MG63 (cell line): ENCODE measurements at places on chromosomes 11 and 22. TPM values are rescaled to one million over a fixed set of nuclear protein-coding genes. Genes with fewer than 3 reads are reported as not detected.
A peak's percentile ranks its signal among the peaks of the same experiment; 100 is the strongest.

DNA sequence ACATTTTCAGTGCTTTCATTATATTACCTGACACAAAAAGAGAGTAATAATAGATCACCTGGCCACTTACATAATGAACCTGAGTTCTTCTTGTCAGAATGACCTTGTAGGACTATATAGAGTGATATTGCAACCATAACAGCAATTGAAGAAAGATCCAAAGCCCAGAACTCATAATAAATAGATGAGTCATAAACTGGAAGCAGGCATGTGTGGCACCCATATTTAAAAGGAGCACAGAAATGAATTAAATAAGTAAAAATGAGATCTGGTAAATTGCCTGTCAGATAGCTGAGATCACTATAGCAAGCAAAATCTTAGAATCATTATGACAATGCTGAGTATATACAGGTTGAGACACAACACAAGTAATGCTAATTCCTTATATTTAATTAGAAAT, 331.8 kb downstream of the AASDHPPT start:
- no peak for DNase-seq

DNA sequence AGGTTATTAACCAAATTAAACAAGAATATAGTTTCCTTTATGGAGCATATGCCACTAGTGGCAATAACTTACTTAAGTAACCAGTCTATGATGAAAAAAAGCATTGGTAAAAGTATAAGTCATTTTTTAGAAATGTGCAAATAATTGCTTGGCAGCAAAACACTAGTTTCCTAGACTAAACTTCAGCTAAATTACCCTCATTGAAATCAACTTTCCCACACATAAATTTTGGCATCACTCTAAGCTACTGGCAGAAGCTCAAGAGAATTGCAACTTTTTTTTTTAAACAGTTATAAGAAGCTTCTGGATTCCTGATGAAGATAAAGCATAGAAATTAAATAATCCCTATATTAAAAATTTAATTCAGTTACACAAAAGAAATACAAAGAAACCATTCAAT, 12.5 kb downstream of the CCDC34 start:
- no peak for DNase-seq

- DNase-seq = no peak
Measured at GRCh38 chr11:7967826-7968225, 2.6 kb upstream of the NLRP10 start.

DNA sequence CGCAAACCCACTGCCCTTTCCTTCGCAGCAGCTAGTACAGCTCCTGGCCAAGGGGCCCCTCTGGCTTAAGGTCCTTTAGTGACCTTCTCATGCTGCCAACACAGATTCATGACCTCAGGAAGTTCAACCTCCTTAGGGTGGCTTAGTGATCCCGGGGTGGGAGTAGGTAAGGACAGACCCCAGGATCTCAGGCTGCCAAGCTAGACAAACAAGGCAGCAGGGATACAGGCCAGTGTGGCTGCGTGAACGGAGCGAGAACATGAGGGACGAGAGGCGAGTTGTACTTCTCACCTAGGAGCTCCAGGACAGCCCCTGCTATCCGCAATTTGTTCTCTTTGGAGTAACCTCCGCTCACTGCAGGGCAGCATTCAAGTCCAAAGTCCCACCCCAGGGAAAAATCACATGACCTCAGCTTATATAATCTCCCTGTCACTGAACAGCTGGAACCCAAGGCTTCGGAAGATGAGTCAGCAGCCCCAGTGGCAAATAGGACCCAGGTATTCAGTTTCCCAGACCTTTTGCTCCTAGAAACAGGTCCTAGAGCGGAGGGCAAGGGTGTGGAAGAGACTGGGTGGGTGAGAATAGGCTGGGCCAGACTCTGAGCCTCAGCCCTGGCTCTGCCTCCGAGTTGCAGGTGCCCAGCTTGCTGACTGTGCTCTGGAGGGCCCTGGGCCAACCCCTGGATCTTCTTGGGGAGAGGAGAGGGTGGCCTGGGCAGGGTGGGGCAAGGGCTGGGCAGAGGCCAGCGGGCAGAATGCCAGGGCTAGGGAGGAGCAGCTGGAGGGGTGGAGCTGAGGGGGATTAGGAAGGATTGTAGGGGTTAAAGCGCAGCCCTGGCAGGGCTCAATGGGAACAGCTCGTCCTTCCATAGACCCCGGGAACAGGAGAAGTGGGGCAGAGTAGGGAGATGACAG, 13.1 kb downstream of the USP2 start:
- DNase-seq = peak; percentile 97

DNA sequence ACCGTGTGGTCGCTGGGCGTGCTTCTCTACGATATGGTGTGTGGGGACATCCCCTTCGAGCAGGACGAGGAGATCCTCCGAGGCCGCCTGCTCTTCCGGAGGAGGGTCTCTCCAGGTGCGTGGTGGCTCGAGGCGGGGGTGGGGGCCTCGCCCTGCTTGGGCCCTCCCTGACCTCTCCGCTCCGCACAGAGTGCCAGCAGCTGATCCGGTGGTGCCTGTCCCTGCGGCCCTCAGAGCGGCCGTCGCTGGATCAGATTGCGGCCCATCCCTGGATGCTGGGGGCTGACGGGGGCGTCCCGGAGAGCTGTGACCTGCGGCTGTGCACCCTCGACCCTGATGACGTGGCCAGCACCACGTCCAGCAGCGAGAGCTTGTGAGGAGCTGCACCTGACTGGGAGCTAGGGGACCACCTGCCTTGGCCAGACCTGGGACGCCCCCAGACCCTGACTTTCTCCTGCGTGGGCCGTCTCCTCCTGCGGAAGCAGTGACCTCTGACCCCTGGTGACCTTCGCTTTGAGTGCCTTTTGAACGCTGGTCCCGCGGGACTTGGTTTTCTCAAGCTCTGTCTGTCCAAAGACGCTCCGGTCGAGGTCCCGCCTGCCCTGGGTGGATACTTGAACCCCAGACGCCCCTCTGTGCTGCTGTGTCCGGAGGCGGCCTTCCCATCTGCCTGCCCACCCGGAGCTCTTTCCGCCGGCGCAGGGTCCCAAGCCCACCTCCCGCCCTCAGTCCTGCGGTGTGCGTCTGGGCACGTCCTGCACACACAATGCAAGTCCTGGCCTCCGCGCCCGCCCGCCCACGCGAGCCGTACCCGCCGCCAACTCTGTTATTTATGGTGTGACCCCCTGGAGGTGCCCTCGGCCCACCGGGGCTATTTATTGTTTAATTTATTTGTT, 2.4 kb downstream of the PIM3 start:
- DNase-seq = no peak

DNA sequence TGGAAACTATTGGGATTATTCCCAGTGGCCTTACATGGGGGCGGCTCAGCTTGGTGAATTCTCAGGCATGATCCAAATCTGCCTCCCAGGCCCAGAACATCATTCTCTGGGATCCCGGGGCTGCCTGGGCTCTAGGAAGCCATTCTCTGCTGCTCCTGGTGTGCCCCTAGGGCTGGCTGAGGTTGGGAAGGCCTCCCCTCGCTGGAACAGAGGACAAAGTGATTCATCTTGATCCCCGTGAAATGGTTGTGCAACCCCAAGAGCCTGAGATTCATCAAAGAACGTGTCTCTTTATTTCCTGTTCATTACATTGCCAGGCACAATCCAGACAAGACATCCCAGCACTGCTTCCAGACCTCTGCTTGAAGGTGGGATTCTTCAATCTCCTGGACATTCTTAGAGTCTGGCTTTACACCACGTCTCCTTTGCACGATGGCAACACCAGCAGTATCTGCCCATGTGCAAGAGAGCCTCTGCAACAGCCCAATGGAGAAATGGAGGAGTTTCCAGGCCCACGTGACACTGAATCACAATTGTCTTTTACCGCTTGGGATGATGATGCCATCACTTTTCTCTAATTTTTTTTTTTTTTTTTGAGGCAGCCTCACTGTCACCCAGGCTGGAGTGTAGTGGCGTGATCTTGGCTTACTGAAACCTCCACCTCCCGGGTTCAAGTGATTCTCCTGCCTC, 52.3 kb downstream of the TST start:
- DNase-seq = no peak

DNA sequence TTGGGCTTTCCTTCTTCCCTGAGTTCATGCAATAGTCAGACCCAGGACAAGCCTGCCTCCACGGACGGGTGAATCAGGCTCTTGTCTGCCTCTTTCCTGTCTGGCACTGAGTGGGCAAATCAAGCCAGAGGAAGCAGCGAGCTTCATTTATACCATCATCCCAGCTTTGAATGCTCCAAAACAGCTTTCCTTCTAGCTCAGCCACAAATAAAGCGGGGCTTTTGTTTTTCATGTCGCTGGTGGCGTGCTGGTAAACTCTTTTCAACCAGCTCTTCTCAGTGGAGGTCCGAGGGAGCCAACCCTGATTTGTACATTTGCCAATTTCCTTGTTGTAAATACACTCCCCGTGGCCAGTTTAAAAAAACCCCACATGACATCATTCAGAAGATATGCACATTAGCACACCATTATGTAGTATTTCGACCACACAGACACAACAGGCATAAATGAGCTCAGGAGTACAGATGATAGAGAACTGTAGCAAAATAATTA, 8.6 kb downstream of the C11orf91 start:
- DNase-seq = peak; percentile 93

LYVE1 gene
- total RNA-seq = not detected in 2 replicates

SCGB1A1 gene
- total RNA-seq = not detected in 2 replicates

IGF2 gene
- not detected in 2 replicates for total RNA-seq

DNA sequence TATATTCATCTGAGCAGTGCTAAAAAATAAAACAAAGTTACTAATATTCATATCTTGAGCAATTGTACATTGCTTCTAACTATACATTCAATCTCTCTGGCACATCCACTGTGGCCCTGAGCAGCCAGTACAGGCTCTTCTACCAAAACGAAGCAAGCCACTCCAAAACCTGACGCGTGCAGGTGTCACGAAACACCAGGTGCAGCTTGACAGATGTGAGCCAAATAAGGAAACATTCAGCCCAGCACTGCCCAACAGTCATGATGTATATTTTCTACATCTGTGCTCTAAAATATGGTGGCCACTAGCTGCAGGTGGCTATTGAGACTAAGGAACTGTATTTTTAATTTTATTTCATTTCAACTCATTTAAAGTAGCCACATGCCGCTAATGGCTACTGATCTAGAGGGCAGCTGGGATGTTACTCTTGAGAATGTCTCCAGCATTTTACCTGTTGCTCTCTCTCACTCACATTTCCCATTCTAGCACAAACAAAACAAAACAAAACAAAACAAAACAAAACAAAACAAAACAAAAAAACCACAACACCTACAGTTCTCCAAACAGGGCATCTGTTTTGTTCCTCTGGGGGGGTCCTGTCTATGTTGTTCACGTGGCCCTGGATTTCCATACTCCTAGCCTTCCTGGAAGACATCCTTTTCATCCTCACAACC, 77.7 kb downstream of the LARGE1 start:
- no peak for DNase-seq

DNA sequence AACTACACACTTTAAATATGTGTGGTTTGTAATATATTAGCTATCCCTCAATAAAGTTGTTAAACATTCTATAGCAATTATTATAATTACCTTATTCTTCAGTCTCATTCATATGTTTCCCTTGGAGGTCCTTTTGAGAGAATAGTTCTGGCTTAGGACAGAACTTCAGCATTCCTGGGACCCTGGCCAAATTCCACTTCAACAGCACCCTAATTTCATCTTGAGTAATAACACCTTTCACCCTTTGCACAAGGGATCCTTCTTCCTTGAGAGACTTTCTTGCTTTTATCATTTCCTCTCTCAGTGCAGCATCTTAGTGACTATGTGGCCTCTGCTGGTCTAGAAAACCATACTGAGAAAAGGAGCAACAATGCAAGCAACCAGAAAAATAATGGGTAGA, 255.9 kb downstream of the C11orf87 start:
- no peak for DNase-seq

GRCh38 chr11:90223248-90223585, 368 bp upstream of the CHORDC1 start:
- no peak for DNase-seq

- DNase-seq = no peak
Measured at GRCh38 chr22:43451371-43452050, 39.7 kb downstream of the MPPED1 start.

GRCh38 chr11:65860278-65861164, at the start of gene MUS81:
TSS of gene MUS81 (plus strand) at chr11:65860433. CDS start at chr11:65860754, 321 bp downstream.
- DNase-seq = peak; percentile 97

TRIM48 gene
- total RNA-seq = not detected in 2 replicates

DNA sequence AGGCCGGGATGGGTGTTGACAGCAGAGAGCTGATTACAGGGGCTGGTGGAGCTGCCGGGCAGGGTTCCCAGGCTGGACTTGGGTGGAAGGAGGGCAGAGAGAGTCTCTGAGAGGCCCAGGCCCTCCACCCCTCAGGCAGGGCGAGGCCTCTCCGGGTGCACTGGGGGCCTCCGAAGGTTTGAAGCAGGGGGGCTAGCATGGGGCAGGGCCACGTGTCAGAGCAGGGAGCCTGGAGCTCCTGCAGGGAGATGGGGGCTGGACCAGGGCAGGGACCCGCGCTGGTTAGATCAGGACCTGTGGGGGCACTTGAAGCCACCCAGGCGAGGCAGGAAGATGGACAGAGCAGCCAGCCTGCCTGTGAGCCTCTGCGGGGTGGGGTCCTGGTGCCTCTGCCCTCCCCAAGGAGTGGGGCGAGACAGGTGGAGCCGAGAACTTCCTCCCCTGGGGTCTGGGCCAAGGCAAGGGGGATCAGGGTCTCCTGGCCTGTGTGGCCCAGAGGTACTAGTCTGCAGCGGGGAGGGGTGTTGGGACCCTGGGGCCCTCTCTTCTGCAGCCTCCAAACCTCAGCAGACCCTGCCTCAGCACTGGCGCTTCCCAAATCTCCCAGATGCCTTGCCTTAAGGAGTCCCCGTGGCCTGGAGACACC, 911 bp downstream of the PANX2 start:
- DNase-seq = no peak

GRCh38 chr22:27801616-27802345, at the start of gene MN1:
TSS of gene MN1 (minus strand) at chr22:27801756. CDS start at chr22:27800543, 1,213 bp downstream.
- peak; percentile 14 for DNase-seq

SYT7 gene
- total RNA-seq = 3.7 and 9.9 TPM in 2 replicates

GRIA4 gene
- total RNA-seq = not detected in 2 replicates

DNA sequence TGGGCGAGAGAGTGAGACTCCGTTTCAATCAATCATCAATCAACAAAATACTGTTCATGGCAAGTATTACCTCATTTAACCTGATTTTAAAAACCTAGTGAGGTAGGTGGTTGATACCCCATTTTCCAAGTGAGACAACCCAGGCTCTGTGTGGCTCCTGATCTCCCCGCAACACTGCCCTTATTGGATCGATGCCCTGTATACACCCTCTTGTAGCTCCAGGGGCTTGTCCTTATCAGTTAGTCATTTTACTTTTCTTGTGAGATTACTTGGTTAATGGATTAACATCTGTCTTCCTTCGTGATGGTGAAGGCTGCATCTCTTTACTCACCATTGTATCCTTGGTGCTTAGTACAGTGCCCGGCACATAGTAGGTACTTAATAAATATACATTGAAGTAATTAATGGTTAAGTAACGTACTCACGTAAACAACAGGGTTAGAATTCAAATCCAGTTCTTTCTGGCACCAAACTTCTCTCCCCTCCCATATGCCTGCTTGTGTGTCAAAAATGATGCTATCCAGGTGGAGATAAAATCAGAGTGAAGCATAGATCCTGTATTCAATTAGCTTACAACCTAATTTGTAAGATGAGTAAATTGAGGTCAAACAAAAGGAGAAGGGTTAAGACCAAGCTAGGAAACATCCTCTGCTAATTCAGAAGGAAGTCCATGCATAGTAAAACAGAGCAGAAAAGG, 1.8 kb upstream of the PRG2 start:
- no peak for DNase-seq
